Stimulated activated CD4-positive, alpha-beta T cell treated with anti-CD3 and anti-CD28 coated beads, Interleukin-1b, Interleukin-23, amount 100 ng/mL, for 1 hour (primary cell): ENCODE measurements at places on chromosomes 13 and 19.

- DNase-seq = no peak
These were observed 7.8 kb downstream of the NCLN start for GRCh38 chr19:3193256-3194105.

- no peak for DNase-seq
These were observed 586 bp upstream of the C19orf81 start for GRCh38 chr19:50648659-50649058.

DNA sequence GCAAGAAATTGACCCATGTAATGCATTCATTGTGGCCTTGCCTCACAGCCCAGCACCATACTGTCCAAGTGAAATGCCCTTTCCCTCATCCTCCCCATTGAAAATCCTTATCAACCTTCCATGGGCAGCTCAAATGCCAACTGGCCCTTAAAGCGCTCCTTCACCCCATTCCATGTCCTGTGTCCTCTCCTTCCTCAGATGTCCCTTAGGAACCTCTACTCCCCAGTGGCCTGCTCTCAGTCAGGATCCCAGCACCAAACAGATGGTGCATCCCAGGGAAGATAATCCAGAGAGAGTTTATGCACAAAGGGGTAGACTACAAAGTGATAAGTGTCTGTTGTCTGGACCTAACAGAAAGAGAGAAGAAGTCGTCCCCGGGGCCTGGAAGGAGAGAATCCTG is 407.4 kb upstream of the ZNF507 start:
- no peak for DNase-seq

DNA sequence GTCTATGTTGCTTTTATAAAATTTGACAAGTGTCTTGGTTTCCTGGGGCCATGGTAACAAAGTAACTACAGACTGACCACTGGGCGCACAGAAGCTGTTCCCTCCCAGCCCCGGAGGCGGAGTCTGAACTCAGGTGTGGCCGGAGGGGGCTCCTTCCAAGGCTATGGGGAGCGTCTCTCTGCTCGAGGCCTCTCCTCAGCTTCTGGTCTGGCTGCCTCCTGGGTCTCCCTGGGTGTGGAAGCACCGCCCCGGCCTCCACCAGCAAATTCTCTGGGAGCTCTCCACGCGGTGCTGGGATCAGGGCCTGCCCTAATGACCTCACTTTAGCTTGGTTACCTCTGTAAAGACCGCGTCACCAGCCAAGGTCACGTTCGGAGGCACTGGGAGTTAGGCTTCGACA is 45.7 kb upstream of the F7 start:
- DNase-seq = no peak

DNA sequence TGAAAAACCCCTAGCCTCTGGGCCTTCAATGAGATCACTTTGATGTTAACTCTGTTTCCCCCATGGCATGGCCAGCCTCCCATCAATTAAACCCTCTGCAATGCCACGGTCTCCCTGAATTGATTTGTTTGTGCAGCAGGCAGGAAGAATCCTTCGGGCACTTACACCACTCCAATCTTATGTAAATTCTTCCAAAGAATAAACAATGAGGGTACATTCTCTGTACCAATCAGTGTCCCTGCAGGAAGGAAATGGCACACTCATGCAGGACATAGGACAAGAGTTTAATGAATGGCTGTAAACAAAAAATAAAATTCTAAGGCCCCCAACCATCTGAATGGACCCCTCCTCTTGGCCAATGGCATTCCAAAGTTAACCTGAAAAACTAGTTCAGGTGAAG is 22.2 kb downstream of the SCGB2B2 start:
- DNase-seq = no peak

- no peak for DNase-seq
These were observed 3.6 kb upstream of the NDUFB7 start for GRCh38 chr19:14575428-14575980.

GRCh38 chr13:113982296-113982661 is 8.4 kb upstream of the C13orf46 start:
- DNase-seq = no peak

- DNase-seq = no peak
These were observed 178.3 kb downstream of the EFNB2 start for GRCh38 chr13:106357198-106357597.

- no peak for DNase-seq
These were observed 6.7 kb downstream of the SOHLH2 start for GRCh38 chr13:36207672-36208071.

DNA sequence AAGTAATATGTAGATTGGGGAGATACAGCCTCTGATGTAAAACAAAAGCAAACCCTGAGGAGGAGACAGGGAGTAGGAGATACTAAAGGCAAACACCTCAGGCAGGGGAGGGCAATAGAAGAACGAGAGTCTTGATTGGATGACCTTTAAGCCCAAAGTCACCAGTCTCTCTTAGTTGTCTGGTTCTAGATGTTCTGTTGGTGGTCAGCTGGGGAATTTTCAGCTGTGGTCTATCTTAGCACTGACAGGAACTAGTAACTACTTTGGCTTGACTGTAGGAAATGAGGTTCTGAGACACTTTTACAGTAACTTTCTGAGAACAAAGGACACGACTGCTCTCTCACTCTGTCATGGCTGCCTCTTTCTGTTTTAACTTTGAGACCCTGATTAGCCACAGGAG is 290.7 kb upstream of the MIR17HG start:
- DNase-seq = no peak

- DNase-seq = no peak
These were observed 81.2 kb downstream of the COL4A2 start for GRCh38 chr13:110388108-110388943.

DNA sequence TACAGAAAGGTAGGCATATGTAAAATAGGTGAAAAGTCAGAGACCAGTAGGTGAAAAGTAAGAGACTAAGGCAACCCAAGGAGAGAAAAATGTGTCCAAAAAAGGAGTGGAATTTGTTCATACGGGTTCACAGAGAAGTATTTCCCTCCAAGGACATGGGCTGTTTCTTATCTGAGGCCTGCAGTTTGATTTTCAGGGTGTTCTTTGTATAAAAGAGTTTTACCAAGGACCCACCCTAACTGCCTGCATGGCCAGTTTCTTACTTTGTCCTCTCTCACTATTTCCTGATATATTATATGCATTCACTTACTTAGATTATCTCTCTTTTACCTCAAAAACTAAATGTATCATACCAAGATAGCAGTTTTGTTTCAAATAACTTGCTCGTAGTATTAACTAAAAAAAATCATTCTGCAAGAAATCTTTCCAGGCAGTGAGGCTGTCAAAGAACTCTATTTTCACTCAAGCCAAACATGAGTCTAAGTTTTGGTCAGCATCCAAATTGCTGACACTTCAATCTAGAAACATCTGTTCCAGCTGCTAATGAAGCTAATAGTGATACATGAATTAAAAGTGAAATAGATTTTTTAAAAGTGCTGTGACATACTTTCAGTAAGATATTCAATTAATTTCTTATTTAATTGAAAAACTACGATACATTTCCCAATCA is 141.4 kb upstream of the SGCG start:
- no peak for DNase-seq

GRCh38 chr13:49567491-49567890 is 17.9 kb downstream of the RCBTB1 start:
- DNase-seq = no peak

- DNase-seq = no peak
These were observed 244.5 kb upstream of the CSNK1A1L start for GRCh38 chr13:37349916-37350315.

DNA sequence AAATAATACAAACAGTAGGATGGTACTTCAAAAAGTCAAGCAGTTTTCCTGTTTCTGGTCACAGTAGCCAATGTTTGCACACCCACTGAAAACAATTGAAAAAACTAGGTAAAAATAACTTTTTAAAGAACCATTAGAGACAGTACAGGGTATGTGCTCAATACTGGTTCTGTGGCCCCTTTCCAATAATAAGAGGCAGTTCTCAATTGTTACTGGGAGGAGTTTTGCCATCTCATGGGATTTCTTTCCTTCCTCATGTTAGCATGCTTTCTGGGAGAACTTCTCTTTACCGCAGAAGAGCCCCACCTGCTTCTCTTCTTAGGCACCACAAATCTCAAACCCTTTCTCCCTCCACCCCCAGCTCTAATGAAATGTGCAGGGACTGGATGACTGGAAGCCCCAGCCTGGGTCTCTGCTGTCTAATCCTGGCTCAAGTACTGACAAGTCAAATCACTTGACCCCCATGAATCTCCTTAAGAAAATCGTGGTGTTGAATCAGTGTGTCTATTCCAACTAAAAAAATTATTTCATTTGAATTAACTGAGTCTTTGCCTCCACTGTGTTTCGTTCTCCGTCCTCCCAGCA is 14.6 kb downstream of the METTL21C start:
- DNase-seq = no peak

DNA sequence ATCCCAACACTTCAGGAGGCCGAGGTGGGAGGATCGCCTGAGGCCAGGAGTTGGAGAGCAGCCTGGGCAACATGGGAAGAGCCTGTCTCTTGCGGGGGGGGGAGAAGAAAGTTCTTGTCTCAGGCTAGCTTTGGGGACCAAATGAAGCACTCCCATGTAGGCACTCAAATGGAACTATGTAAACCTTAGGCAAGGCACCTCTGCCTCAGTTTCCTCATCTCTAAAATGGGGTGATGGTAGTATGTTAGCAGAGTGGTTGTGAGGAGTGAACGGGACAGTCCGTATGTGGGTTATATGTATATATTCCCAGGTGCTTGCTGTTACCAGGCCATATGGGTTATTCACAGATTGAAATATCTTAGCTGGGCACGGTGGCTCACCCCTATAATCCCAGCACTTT is 6.5 kb upstream of the DLL3 start:
- no peak for DNase-seq

DNA sequence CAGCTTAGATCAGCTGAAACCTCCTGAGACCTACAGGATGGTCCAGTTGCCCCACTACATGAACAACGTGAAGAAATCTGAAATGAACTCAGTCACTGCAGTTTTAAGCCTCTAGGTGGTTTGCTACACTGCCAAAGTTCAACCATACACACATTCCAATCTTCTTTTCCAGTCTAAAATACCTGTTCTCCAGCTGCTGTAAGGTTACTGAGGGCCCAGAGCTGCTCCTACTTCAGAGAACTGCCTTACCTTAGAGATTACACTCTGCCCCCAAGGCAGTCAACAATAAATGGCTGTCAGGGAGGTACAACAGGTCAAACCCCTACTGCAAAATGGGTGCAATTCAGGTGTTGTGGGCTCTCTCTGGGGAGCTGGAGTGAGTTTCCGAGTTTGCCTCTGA is 154.1 kb upstream of the MIR17HG start:
- no peak for DNase-seq

- peak; percentile 56 for DNase-seq
These were observed 3.7 kb upstream of the FCER2 start for GRCh38 chr19:7705387-7706187.

GRCh38 chr19:18499055-18499775 is 22.7 kb downstream of the ELL start:
- no peak for DNase-seq

DNA sequence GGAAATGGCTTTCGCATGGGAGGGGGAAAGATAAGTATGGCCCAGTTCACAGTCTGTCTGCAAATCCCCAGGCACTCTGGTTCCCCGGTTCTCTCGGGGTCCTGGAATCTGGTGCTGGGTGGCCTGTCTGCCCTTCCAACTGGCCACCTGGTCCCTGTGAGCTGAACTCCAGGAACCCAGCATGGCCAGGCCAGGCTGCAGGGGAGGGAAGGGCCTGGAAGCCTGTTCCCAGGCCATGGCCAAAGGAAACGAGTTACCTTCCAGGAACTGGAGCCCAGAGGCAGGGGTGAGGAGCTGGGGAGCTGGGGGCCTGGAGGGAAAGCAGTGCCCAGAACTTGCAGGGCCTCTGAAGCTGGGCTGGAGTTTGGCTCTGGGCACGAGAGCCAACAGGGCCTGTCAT is 19.1 kb upstream of the PNMA8C start:
- DNase-seq = no peak

GRCh38 chr13:100291624-100292023 is 202.7 kb downstream of the PCCA start:
- DNase-seq = no peak

- DNase-seq = no peak
These were observed 4.7 kb downstream of the IFT88 start for GRCh38 chr13:20571676-20572075.

DNA sequence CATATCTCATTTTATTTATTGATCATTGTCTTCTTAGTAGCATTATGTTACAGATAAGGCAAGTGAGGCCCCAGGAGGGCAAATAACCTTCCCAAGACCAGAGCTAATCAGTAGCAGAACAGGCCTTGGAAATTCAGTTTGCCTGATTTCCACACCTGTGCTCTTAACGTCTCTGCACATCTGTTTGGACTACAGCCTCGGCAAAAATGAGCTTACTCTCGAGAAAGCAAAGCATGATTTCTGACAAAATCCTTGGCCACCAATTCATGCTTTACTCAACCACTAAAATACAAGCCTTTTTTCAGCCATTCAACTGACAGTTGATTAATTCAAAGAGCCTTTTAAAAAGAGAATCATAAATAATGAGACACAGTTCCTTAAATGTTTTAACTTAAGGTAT is 309.3 kb upstream of the HTR2A start:
- DNase-seq = no peak

DNA sequence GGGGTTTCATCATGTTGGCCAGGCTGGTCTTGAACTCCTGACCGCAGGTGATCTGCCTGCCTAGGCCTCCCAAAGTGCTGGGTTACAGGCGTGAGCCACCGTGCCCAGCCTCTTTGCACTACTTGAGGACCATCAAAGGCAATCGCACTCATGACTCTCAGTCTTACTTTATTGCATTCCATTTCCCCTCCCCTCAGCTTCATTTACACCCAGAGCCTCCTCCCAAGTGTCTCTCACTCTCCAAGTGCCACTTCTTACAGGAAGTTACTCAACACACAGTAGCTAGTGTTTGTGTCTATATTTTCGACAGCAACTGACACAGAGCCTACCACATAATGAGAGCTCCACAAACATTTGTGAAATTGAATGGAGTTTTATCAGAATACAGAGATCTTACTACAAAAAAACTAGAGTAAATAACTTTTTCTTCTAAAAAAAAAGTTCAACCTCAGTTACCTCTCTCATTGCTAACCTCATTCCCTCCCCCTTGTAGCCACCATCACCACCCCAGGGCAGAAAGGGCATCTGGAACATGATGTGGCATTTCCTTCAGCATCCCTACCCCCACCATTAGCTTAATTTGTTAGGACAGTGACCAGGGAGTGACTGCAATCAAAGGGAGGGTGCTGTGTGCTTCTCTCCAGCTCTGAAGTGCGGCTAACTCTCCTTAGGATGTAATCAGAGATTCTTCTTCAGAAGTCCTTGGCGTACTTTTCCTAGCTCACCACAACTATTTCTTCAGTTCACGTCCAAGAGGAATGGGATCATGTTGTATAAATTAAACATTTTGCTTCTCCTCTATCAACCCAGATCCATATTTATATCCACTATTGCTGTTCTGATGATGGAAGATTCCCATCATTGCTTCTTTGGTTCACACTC is 17.0 kb upstream of the RUBCNL start:
- DNase-seq = no peak

GRCh38 chr19:21638776-21639175 is 128.6 kb downstream of the ZNF100 start:
- no peak for DNase-seq

GRCh38 chr19:28221736-28222135 is 991.2 kb downstream of the UQCRFS1 start:
- no peak for DNase-seq
